ENCODE measurements at places on chromosomes 3 and 15. TPM values are rescaled to one million over a fixed set of nuclear protein-coding genes. Genes with fewer than 3 reads are reported as not detected.

GRCh38 chr3:158261371-158261991, 151.6 kb downstream of the RSRC1 start:
- H3K27ac ChIP-seq: no peak overlapping the region
- no peaks in the 10 kb centered on the region for H3K36me3 ChIP-seq
- H3K27me3 ChIP-seq: no peaks in the 10 kb centered on the region
- H3K4me1 ChIP-seq: no peaks in the 10 kb centered on the region

DNA sequence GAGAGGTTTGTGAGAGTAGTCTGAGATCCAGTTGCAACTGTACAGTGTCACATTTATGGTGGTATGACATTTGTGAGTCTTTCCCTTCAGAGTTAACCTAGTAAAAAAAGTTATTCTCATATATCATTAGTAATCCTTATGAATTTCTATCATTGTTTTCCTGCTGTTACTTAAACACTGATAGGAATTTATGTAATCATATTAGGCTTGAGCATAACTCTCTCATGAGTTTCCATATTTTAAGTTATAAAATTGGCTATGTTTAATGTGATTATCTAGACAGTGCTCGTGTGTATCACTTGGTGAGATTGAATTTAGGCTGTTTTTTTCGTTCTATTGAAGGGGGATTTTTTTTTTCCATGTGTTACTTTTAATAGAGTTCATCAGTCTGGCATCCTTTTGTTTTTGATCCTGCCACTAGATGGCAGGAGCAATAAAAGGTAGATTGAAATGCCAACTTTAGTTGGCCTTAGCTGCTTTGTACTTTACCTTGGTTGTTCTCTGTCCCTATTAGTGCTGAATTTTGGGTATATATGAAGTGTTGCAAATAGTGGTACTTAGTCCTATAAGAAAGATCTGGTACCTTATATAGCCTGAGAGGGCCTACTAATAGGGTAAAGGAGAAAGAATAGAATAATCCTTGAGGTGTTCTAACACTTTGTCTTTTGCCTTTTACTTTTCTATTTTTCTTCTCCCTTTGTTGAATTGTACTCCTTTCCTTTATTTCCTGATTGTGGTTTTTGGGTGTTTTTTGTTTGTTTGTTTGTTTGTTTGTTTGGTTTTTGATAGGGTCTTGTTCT, 17.9 kb downstream of the STT3B start:
- no peaks in the 10 kb centered on the region for H3K27me3 ChIP-seq
- H3K36me3 ChIP-seq: no peaks in the 10 kb centered on the region
- H3K4me3 ChIP-seq: no peak overlapping the region
- peaks cover 17% of the 10 kb centered on the region for H3K4me1 ChIP-seq
- no peak overlapping the region for H3K27ac ChIP-seq
- no peak for DNase-seq

- H3K27ac ChIP-seq: no peak overlapping the region
- no peak overlapping the region for H3K4me3 ChIP-seq
- DNase-seq: peak; percentile 69
- H3K4me1 ChIP-seq: no peaks in the 10 kb centered on the region
- no peaks in the 10 kb centered on the region for H3K36me3 ChIP-seq
- peaks cover 20% of the 10 kb centered on the region for H3K27me3 ChIP-seq
These were observed 28.7 kb downstream of the ALDH1L1 start for GRCh38 chr3:126151562-126152302.

DNA sequence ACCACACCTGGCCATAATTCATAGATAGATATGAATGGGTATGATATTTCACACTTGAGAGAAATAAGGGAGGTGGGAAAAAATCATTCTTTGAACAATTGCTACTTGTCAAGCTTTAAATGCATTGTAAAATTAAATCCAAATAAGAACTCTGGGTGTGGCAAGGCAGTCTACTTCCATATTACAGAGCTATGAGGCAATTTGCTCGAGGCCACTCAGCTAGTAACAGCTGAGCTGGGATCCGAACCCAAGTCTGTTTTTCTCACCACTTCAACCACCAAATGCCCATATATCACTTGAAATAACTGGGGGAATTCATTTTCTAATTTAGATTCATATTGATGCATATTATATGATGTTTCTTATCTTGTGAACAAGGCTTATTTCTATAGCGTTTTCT, 482.2 kb upstream of the ADAMTS9 start:
- no peaks in the 10 kb centered on the region for H3K4me1 ChIP-seq
- DNase-seq: no peak
- H3K4me3 ChIP-seq: no peak overlapping the region
- H3K27me3 ChIP-seq: no peaks in the 10 kb centered on the region
- H3K36me3 ChIP-seq: no peaks in the 10 kb centered on the region
- no peak overlapping the region for H3K27ac ChIP-seq

DNA sequence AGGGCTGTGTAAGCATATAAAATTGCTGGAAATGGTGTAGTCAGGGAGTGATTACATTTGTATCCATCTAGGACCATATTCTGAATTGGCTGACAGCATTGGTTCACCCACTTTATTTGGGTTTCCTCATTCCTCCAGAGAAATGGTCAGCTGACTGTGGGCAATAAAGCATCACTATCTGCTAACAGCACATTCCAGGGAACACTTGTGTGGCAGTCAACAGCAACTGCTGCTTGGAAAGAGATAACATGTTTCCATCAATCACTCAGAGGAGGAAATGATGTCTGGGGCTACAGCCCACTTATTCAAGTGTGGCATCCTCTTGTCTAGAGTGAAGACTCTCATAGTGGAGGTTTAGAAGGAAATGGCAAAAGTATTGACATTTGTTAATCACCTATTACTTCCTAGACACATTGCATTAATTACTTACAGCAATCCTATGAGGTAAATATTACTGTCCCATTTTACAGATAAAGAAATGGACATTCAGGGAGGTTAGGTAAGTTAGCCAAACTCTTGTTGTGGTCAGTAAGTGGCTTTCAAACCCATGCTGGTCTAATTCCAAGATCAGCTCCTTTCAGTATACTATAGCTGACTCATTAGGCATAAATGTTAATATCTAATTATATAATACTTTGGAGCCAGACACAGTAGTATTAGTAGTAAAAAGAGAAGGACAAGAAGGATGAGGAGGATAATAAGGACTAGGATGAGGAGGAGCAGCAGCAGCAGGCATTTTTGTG, 247.8 kb downstream of the ALCAM start:
- H3K4me1 ChIP-seq: peaks cover 3% of the 10 kb centered on the region
- DNase-seq: peak; percentile 64
- H3K4me3 ChIP-seq: no peak overlapping the region
- H3K27me3 ChIP-seq: no peaks in the 10 kb centered on the region

DNA sequence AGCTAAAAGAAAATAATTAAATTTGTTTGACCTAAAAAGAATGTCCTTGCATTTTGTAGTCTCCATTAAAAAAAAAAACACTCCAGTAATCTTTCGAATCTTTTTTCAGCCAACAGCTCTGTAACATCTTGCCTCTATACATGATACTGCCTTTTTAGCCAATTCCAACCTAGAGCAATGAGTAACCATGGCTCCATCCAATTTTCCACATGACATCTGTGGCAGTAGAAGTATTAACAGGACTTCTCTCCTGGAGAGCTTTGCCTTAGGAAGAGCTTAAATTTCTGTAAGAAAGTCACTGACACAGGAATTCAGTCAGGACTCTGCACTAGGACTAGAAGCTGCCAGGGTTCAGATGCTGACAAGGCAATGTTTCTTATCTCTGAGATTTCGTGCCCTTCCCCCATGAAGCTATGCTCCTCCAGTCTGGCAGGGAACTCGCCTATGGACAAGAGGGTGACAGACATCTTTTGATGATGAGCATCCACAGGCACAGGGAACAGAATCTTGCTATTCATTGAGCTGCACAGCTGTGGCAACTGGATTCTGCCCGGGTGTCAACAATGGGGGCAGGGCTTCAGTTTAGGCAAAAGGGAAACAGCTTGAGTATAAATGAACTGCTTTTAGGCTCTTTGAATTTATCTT, 81.8 kb downstream of the ALCAM start:
- H3K27me3 ChIP-seq: no peaks in the 10 kb centered on the region
- H3K27ac ChIP-seq: peak overlapping the region; percentile 21
- H3K4me1 ChIP-seq: no peaks in the 10 kb centered on the region

DNA sequence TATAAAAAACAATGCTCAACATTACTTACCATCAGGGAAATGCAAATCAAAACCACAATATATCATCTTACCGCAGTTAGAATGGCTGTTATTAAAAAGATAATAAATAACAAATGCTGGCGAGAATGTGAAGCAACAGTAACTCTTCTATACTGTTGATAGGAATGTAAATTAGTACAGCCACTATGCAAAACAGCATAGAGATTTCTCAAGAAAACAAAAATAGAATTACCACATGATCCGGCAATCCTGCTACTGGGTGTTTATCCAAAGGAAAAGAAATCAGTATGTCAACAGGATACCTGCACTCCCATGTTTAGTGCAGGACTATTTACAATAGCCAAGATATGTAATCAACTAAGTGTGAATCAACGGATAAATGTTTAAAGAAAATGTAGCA, 48.1 kb downstream of the ADAM10 start:
- H3K4me3 ChIP-seq: no peak overlapping the region
- H3K27ac ChIP-seq: no peak overlapping the region
- peaks cover 20% of the 10 kb centered on the region for H3K4me1 ChIP-seq
- H3K27me3 ChIP-seq: no peaks in the 10 kb centered on the region

GRCh38 chr3:147652651-147653366, 243.6 kb downstream of the ZIC1 start:
- H3K36me3 ChIP-seq: no peaks in the 10 kb centered on the region
- peak; percentile 14 for DNase-seq
- H3K27me3 ChIP-seq: no peaks in the 10 kb centered on the region
- H3K4me3 ChIP-seq: no peak overlapping the region
- H3K4me1 ChIP-seq: peaks cover 44% of the 10 kb centered on the region
- H3K27ac ChIP-seq: peak overlapping the region; percentile 37

- H3K27ac ChIP-seq: no peak overlapping the region
- no peaks in the 10 kb centered on the region for H3K4me1 ChIP-seq
- no peaks in the 10 kb centered on the region for H3K36me3 ChIP-seq
- no peak for DNase-seq
- no peaks in the 10 kb centered on the region for H3K27me3 ChIP-seq
These were observed 470.2 kb downstream of the NAALADL2 start for GRCh38 chr3:175329373-175329772.

- H3K36me3 ChIP-seq: peaks cover 2% of the 10 kb centered on the region
- no peak for DNase-seq
- no peaks in the 10 kb centered on the region for H3K27me3 ChIP-seq
- no peak overlapping the region for H3K4me3 ChIP-seq
These were observed 3.5 kb downstream of the MAPKAPK3 start for GRCh38 chr3:50620420-50620819.

DNA sequence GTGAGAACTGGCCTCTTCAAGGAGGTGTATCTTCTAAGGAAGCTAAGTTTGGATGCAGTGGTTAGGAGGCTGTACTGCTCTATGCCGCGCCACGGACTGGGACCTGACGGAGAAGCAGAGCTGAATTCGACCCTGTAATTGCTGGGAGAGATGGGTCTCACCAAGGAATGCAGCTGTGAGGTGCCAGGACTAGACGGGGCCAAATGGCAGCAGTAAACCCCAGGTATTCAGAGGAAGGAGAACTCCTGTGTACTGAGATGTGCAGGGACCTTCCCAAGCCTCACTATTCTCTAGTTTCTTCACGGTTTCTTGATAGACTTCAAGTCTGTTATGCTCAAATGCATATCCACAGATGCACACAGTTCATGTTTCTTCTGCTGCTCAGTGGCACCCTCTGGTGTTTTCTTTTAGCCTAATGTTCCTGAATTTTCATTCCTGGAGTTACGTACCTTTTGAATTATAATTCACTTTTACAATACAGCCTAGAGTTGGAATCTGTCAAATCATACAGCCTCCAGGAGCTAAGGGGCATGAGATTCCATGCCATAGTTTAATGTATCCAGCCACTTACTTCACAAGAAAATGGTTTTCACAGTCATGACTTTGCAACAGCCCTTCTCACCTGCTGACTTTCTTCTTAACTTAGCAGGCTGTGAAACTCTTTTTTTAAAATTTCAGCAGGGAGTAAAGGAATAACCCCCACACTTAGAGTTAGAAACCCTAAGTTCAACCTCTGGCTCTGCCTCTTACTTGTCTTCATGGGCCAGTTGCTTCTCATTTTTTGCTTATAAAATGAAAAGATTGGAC, 61.8 kb downstream of the GLDN start:
- peak; percentile 86 for DNase-seq
- no peak overlapping the region for H3K27ac ChIP-seq
- H3K27me3 ChIP-seq: peaks cover 18% of the 10 kb centered on the region
- no peaks in the 10 kb centered on the region for H3K4me1 ChIP-seq
- H3K4me3 ChIP-seq: no peak overlapping the region

DNA sequence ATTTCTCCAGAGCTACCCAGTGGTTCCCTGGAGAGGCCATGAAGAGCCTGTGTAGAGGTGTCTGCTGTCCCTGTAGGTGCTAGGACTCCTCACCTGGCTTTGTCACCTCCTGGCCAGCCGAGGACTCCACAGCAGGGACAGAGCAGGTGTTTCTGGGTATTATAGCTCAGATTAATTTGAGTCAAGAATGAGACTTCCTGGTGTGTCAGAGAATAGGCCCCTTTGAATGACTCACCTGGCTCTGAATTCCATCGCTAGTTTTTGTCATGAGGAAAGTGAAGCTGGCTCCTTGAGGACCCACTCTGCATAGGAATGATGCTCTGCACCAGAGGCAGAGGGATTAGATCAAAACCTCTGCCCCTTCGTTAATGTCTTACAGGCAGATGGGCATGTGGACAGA, 167.5 kb upstream of the TOPAZ1 start:
- no peak overlapping the region for H3K27ac ChIP-seq
- no peaks in the 10 kb centered on the region for H3K4me1 ChIP-seq
- no peaks in the 10 kb centered on the region for H3K27me3 ChIP-seq

GRCh38 chr3:141556034-141556433, 69.2 kb downstream of the RASA2 start:
- no peaks in the 10 kb centered on the region for H3K27me3 ChIP-seq
- DNase-seq: peak; percentile 76
- H3K27ac ChIP-seq: peak overlapping the region; percentile 25
- H3K4me1 ChIP-seq: peaks cover 41% of the 10 kb centered on the region

DNA sequence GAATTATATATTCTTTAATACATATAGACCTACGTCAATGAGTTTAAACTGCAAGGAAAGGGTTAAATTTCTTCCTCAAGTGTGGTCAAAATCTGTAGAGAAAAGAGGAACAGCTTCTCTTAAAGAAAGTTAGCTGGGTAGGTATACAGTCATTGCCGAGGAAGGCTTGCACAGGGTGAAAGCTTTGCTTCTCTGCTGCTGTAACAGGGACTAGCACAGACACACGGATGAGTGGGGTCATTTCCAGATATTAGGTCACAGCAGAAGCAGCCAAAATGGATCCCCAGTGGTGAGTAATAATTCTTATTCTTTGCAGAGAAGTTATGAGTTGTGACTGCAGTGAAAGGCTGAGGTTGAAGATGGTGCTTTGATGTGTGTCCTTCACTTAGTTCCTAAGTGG, at the start of gene CD86:
TSS of gene CD86 (plus strand) at position 148 of the 400 bp plus-strand sequence. CDS start at position 276, 128 bp downstream.
- H3K4me1 ChIP-seq: no peaks in the 10 kb centered on the region
- no peaks in the 10 kb centered on the region for H3K36me3 ChIP-seq
- H3K4me3 ChIP-seq: no peak within 1 kb of the TSS
- no peak within 1 kb of the TSS for H3K27ac ChIP-seq
- no peaks in the 10 kb centered on the region for H3K27me3 ChIP-seq

LSAMP gene
- total RNA-seq: 3.3 TPM

GHSR gene
- not detected for total RNA-seq

SLC33A1 gene
- total RNA-seq: 35.7 TPM

GPR149 gene
- not detected for total RNA-seq

PPP1R14D gene
- not detected for total RNA-seq

GPR62 gene
- not detected for total RNA-seq

AP3B2 gene
- total RNA-seq: 0.36 TPM

ZKSCAN7 gene
- 9.8 TPM for total RNA-seq

DYNC1LI1 gene
- total RNA-seq: 38.0 TPM

CHST13 gene
- total RNA-seq: not detected

CCR2 gene
- not detected for total RNA-seq

Measured in osteoblast (primary cell).